Retina (tissue), 1 donor: ENCODE measurements at places on chromosomes 3 and 15.

DNA sequence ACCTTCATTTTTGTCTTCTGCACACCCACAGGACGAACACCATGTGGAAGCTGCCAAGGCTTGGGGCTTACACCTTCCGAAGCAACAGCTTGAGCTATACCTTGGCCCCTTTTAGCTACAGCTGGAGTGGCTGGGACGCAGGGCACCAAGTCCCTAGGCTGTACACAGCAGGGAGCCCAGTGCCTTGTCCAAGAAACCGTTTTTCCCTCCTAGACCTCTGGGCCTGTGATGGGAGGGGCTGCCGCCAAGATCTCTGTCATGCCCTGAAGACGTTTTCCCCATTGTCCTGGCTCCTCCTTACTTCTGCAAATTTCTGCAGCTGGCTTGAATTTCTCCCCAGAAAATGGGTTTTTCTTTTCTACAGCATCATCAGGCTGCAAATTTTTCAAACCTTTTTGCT lies 7.8 kb downstream of the CNTN4 start:
- DNase-seq: no peak

DNA sequence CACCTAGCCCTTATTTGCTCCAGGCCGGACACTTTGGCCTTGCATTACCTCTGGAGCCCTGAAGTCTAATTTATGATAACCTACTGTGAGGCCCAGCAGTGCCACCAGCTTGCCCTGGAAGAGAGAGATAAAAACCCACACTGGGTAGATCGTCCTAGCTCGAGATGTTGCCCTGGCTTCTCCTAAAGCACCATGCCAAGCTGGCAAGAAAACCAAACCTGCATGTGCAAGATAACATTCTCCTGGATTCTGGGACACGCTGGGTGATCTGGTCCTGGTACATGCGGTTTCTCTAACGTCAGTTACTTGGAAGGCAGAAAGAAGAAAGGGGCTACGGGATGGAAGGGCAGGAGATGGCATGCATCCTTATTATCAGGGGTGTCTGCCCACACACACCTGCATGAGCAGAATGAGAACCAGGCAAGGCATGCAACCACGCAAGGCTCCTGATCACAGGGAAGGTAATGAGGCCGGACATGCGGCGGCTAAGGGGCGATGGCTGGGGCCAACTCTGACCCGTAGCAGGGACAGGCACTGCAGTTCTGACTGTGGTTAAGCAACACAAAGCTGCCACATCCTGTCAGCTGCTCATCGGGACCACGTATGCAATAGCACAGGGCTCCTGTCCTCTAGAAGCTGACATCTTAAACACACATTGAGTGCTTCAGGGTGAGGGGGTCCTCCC lies 73.0 kb downstream of the OXNAD1 start:
- no peak for DNase-seq

GRCh38 chr3:13314877-13315276 lies 105.2 kb downstream of the NUP210 start:
- no peak for DNase-seq

DNA sequence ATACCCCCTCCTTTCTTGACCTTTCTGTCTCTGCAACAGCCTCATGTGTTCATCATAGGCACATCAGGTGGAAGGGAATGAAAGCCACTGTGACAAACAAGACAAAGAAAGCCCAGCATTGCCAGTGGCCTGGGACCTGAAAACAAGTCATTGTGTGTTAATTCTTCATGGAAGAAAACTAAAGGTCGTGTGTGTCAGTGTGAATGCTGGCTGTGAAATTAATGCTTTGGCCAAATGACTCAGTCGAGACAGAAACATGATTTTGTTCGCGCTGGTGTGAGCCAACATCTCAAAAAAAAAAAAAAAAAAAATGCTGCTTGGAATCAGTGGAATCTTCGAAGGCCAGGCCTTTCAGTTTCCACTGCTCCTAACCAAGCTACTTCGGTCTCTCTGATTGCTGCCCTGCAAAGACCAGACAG lies 386.5 kb upstream of the PROK2 start:
- DNase-seq: no peak

DNA sequence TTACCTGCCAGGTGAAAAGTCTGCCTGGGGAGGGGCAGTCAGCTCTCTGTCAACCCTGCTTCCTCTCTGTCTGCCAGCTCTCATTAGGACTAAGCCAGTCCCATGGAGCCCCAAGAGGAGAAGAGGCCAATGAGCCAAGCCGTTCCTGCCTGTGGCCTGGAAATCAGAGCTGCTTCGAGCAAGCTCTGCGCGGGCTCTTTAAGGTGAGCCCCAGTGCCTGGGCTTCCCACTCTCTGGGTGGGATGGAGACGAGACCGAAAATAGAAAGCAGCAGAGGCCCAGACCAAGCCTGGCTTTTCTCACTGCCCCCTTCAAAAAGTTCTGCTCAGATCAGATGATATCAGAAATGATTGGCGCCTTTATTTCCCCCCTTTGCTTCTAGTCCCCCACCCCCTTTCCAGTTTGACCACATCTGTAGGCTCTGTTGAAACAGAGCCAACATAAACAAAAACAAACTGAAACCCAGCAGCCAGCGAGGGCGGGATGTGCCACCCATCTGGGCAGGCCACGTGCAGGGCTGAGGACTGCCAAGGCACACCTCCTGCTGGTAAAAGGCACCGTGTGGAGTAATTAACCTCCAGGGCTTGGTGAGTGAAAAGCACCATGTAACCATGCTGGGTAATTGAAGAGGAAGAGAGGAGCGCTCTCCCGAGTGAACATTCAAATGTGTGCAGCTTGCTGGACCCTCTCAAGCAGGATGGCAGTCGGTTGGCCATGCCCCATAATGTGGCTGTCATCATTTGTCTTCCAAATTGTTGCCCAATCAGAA lies 471.0 kb upstream of the PROK2 start:
- DNase-seq: peak; percentile 56

GRCh38 chr15:25248583-25249235 lies 190.1 kb downstream of the UBE3A start:
- DNase-seq: no peak

DNA sequence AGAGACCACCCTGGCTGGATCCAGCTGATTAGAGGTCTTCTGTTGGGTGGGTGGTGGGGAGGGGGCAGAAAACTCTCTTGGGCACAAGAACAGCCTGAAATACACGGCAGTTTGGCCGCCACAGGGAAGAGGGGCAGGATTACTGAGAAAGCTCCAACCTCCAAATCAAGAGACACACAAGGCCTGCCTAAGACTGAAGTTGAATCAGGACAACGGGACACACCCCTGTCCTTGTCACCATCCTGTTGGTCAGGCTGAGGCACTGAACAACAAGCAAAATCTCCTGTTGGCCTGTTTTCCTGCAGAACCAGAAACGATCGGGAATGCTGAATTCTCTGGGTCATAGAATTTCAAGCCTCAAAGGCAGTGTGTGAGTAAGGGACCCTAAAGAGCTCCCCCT lies 247.8 kb downstream of the FAM43A start:
- no peak for DNase-seq

- no peak for DNase-seq
These were observed 967.8 kb upstream of the CFAP20DC start for GRCh38 chr3:60017631-60018030.

DNA sequence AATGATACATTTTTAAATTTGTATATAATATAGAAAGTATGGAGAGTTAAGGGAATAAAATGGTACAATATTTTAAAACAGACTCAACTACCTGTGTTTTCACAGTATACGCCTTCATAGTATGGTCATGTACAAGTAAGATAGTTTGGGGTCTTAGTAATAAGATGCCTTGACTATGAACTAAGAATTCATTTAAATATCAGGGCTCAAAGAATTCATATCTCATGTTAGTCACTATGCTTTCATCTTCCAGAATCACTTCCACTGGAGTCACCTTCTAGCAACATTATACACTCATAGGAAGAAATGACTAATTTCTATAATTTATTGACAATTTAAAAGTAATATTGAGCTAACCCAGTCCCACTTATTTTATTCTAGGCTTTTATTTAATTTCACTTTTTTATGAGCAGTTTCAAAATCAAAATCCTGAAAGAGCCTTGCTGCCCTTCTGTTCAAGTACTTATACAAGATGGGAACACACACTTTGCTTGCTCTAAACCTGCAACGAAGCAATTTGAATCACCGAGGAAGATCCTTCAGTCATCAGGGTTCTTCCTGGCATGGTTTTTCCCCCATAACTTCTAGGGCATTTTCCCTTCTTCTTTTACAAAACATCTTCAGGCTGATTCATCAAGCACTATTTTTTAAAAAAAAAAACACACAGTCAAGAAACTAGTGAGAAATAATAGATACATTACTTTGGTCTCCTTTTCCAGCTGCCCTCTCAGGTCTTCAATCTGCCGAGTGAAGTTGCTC lies 94.1 kb downstream of the MYH15 start:
- no peak for DNase-seq

DNA sequence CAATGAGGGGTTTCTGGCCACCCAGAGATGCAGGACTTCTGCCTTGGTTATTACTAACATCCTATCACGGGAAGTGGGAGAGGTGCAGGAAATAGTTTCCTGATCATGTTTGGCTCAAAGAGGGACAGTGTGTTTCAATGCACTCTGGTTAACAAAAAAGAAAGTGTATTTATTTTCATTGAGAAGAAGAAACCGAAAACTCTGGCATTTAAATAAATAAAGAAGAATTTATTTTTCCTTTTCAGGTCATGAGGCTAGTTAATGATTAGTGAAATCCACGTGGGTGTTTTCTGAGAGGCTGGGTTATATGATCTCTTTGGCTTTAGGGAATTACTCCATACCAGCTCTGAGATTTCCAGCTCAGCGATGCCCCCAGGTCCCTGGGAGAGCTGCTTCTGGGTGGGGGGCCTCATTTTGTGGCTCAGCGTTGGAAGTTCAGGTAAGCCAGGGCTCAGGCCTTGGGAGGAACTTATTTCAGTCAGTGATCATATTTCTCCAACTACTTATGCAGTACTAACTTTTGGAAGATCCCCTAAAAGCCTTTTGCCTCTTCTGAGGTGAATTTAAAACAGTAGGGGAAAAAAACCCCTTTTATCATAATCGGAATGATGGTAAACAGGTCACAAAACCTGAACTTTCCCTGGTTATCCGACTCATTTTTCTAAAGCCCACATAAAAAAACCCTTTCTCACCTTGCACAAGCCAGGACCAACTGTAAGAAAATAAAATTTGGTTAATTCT lies at the start of gene PLA1A:
PLA1A (plus strand) TSS at position 338 of the 741 bp plus-strand sequence; CDS start at position 367, 29 bp downstream.
- DNase-seq: no peak

GRCh38 chr3:128009952-128010846 lies 42.0 kb upstream of the SEC61A1 start:
- no peak for DNase-seq
